ENCODE measurements at places on chromosomes 12 and 14.

DNA sequence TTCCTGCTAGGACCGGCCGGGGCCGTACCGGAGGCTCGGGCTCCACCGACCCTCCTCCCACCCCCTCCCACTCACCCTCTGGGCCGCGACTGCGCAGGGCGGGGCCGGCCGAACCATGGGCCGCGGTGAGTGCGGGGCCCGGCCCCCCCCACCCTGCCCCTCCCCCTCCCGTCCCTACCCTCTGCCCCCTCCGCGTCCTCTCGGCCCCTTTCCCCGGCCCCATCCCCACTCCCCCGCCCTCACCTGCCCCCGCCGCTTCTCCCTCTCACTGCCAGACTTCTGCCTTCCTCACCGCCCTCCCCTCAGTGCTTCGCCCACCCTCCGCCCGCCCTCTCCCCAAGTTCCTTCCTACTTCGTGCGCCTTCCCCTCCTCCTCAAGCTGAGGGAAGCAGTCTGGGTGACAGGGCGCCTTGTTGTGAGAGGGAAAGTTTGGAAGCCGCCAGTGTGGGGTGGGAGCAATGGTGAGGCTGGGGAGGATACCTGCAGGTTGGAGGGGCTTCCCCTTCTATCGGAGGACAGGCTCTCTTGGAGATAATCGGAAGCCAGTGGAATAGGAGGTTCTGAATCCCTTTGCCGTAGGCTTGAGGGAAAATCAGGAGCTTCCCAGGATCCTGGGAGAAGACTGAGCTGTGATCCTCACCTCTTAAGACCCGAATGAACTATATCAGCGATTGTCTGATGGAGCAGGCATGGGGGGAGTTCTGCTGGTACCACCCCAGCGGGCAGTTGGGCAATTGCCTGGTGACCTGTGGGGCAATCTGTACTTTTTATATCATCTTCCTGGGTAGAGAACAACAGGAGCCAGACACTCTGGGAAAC lies 472 bp downstream of the MBD6 start:
- DNase-seq: peak; percentile 42

- no peak for DNase-seq
Measured at GRCh38 chr14:105711841-105712460, 185.6 kb downstream of the TMEM121 start.

- DNase-seq: no peak
Measured at GRCh38 chr12:59314209-59314608, 281.6 kb upstream of the SLC16A7 start.

DNA sequence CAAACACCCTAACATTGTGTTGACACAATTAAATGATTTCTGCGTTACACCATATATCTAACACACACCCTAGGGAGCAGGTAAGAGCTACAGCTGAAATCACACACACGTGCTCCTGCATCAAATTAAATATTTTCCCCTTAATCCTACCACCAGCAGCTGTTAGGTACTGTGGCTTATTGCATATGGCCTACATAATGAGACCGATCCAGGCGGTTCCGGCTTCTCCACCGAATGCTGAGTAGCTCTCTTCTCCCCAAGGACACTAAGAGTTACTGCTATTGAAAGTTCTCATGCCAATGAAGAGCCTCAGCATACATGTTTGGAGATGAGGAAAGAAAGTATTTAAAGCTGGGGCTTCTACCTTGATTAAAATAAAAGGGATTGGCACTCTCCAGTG lies 472.2 kb upstream of the STXBP6 start:
- no peak for DNase-seq
